ENCODE measurements at places on chromosomes 3 and 15.

DNA sequence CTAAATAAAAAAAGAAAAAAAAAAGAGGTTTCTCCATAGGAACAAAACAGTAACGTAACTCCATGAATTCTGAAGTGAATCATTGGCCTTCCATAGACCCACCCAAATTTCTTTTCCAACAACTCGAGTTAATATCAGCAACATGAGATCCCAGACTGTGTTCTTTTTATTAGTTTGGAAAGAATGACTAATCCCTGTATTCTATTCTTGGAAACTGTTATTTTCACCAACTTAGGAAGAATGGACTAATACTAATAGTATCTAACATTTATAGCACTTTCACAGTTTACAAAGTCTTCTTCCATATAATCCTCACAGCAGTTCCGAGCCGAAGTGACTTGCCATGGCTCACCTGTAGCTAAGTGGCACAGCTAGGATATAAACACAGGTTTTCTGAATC is 72.7 kb upstream of the SLC4A7 start:
- DNase-seq: no peak

- peak; percentile 62 for DNase-seq
Measured at GRCh38 chr15:86624261-86625036, 544.8 kb downstream of the AGBL1 start.

DNA sequence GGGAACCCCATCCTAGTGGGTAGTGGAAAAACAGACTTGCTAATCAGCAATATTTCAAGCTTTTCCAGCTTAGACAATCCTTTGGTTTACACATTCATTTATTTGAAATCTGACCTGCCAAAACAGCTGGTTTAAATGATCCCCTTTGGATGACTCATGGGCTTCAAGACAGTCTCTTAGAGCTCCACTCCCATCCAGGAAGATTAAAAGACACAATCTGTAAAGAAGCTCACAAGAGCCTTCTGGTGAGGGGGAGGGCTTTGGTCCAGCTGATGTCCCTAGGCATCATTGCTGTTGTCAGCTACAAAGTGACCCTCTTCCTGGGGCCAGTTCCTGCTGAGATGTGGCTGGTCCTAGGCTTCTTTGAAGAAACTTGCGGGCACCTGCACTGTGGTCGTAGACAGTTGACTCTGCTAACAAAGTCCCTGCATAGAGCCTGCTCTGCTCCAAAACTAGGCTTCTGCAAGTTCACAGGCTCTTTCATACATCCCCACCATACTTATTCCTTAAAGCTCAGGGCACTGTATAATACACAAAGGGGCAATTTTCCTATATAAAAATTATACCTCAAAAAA is 73.7 kb downstream of the IGSF11 start:
- no peak for DNase-seq

GRCh38 chr3:71185733-71186455 is 397.6 kb downstream of the FOXP1 start:
- no peak for DNase-seq

GRCh38 chr3:27910456-27910855 is 188.3 kb upstream of the EOMES start:
- DNase-seq: no peak

GRCh38 chr3:188573291-188573940 is 419.5 kb downstream of the LPP start:
- DNase-seq: no peak

- DNase-seq: no peak
Measured at GRCh38 chr3:10941972-10942371, 50.6 kb upstream of the SLC6A1 start.

DNA sequence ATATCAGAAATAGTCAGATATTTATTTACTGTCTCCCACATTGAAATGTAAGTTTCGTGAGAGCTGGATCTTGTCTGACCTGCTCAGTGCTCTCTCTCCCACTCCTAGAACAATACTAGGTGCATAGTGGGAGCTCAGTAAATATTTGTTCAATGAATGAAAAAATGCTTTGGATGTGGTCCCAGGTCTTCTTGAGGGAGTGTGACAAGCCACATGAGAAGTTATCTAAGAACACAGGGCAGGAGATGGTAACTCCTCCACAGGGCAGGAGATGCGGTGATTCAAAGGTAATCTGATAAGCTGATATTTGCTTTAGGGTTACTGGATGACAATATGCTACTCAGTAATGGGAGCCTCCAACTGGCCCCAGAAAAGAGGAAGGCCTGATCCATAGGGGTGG is 25.8 kb upstream of the PLA2G4E start:
- DNase-seq: no peak

DNA sequence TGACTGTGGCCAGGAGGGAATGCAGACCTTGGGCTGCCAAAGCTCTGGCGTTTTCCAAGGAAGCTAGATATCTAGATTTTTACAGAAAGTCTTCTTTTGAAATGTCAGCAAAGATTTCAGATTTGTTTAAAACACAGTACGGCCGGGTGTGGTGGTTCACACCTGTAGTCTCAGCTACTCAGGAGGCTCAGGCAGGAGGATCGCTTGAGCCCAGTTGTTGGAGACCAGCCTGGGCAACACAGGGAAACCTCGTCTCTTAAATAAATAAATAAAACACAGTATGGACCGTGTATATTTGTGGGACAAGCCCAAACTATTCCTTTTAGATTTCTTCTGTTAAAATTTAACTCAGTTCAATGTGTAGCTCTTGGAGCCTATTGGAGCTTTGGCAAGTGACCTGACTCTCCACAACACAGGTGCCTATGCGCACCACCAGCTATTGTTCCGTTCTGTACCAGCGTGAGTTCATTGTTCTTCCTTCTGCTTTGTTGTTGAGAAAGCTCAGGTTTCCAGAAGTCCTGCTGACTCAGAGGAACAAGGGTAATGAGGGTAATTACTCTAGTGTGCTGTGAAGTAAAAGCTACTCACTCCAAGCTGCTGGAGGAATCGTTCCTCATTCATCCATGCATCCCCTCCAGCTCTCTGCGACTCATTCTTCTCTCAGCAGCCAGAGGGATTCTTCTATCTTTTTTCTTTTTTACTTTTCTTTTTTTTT is 73.1 kb upstream of the SLC6A6 start:
- no peak for DNase-seq

- DNase-seq: no peak
Measured at GRCh38 chr3:177603148-177603603, 405.9 kb upstream of the TBL1XR1 start.

DNA sequence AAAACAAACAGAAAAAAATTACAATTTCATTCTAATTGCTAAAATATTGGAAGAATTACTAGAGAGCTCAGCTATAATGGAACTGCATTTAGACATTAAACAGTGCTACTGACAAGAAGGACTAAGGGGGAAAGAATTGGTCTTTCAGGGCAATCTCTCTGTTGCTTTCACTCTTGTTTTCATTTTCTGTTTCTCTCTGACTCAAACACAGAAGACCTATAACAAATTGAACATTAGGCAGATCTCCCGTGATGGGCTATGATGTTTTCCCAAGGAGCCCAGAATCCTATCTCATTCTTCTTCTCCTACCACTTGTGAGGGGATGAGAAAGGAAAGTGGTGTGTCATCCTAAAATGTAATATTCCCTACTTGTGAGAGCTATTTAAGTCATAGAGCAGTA is 358.0 kb upstream of the TGFBR2 start:
- DNase-seq: no peak

GRCh38 chr3:187941848-187942194 is 196.6 kb upstream of the BCL6 start:
- DNase-seq: no peak

- DNase-seq: no peak
Measured at GRCh38 chr3:38264353-38264771, 1.2 kb upstream of the SLC22A13 start.

DNA sequence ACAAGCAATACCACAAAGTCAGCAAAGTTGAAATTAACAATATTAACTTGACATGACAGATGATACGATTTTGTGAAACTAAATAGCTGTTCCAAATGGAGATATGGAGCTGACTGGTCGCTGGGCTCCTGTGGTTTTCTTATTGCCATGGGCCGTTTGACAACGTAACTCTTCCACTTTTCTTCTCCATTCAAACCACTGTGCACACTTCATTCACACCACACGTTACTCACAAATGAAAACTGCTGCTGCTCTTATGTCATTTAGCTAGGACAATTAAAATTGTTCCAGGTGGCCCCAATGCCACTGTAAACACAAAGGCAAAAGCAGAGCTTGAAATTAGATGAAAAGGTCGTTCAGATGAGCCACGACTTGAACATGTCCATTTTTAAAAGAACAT is 94.0 kb upstream of the VGLL4 start:
- DNase-seq: no peak
